ENCODE measurements at places on chromosomes 2 and 18.

- no peak for DNase-seq
Observed at GRCh38 chr2:77469106-77469505, 53.1 kb downstream of the LRRTM4 start.

DNA sequence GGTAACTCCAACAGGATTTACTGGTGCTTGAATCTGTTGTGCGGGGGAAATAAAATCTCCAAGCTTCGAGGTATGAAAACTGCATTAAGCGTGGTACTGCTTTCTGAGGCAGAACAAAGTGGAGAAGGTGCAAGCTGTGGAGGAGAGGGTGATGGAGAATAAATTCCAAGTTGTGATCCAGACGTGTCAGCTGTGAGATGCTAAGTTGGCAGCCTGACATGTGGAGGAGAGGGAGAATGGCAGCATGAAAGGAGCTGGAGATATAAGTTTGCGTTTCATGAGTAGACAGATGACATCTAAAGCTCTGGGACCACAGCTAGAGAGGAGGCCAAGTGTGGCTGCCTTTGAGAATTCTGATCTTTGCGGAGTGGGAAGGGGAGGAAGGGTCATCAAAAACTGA lies 411.8 kb downstream of the FBXO15 start:
- no peak for DNase-seq

- no peak for DNase-seq
Observed at GRCh38 chr18:11570073-11570588, 39.3 kb upstream of the SLC35G4 start.

GRCh38 chr2:60934165-60934722 lies 52.9 kb downstream of the REL start:
- DNase-seq, result no peak

DNA sequence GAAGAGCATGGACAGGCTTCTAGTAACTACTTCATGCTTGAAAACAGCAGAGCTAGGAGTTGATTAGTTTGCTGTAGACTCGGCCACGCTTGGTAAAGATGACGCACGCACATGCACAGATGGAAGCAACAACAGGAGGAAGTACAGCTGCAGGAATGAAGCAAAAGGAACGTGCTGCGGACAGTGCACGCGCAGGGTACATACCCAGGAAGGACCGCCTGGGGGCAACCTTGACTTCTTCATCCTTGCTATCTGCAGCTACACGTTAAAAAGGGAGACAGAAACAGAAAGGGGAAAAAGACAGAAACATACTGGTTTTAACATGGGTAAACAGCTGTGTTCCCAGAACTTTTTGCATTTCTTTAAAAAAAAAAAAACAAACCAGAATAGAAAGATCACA lies 17.7 kb downstream of the SLC66A2 start:
- no peak for DNase-seq

GRCh38 chr2:197707316-197708213 lies 2.4 kb downstream of the MARS2 start:
- DNase-seq, result no peak

GRCh38 chr2:237598468-237599208 lies 8.1 kb upstream of the RAB17 start:
- no peak for DNase-seq

DNA sequence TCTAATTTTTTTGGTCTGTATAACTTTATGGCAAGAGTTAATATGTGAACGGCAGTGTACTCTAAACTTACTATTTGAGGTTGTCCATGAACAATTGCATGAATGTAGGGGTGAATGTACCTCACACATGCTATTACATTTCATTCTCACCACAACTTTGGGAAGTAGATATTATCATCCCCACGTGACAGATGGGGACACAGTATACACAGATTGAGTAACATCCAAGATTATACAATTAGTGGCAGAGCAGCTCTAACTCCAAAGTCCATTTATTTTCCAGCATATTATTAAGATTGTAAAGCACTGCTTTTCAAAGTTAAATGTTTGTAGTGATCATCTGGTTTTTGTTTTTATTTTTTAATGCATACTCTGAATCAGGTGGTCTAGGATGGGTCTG lies 622.1 kb upstream of the ZEB2 start:
- no peak for DNase-seq

- DNase-seq, result no peak
Observed at GRCh38 chr2:121293450-121294325, 8.7 kb upstream of the TFCP2L1 start.

DNA sequence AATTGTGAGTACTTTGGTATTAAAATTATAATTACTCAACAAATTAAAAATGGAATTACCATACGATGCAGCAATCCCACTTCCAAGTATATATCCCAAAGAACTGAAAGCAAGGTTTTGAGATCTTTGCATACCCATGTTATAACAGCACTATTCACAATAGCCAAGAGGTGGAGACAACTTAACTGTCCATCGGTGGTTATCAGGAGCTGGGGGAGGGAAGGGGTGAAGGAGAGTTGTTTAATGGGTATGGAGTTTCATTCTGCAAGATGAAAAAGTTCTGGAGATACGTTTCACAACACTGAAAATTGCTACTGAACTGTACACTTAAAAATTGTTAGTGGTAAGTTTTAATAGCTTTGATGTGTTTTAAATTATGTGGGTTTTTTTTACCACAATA lies 25.7 kb downstream of the RAB10 start:
- no peak for DNase-seq

DNA sequence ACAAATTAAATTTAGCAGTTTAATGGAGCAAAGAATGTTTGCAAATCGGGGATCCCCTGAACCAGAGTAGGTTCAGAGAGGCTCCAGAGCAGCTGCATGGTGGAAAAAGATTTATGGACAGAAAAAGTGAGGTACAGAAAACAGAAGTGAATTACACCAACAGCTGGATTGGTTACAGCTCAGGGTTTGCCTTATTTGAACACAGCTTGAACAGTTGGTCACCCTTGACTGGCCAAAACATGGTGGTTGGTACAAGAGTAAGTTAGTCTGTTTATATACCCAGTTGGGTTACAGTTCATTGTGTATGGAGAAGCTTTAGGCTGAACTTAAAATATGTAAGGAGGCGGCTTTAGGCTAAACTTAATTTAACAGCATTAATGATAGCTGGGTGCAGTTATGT lies 5.4 kb upstream of the CDCA7 start:
- no peak for DNase-seq

- DNase-seq, result no peak
Observed at GRCh38 chr18:24173997-24174396, 35.1 kb downstream of the CABYR start.

GRCh38 chr2:129242269-129242668 lies 737.2 kb upstream of the RAB6C start:
- DNase-seq, result no peak

DNA sequence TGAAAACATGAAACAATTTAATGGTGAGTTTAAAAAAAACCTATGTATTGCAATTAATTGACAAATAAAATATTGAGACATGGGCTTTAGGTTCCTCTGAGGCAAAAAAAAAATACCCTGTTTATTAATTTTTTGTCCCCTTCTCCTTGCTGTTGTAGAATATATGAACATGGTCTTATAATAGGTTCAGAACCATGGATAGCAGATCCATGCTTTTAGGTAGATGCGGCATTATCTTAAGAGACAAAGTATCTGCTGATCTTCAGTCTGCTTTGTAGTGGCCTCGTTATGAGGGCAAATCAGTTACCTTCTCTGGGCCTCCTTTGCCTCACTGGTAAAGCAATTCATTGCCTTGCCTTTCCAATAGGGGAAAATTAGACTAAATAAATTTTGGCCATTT lies 850.7 kb downstream of the NRXN1 start:
- DNase-seq, result no peak

- DNase-seq, result no peak
Observed at GRCh38 chr2:62475172-62476011, 30.6 kb downstream of the TMEM17 start.

GRCh38 chr2:1422716-1423285 lies 9.5 kb downstream of the TPO start:
- DNase-seq, result no peak

DNA sequence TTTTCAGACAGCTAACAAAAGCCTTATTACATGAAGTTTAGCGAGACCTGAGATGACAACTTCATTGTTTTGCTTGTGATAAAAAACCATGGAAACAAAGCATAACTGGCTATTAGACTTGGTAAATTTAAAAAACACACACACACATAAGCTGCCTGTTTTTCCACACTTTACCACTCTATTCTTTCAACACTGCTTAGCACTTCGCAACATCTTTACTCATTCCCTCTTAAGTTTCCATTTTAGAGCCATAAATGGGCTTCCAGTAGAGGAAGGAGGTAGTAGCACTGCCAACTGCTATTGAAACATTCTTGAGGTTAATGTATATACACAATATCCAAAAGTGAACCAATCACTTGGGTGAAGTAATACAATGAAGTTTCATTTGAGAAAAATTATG lies 54.1 kb downstream of the BAZ2B start:
- no peak for DNase-seq

DNA sequence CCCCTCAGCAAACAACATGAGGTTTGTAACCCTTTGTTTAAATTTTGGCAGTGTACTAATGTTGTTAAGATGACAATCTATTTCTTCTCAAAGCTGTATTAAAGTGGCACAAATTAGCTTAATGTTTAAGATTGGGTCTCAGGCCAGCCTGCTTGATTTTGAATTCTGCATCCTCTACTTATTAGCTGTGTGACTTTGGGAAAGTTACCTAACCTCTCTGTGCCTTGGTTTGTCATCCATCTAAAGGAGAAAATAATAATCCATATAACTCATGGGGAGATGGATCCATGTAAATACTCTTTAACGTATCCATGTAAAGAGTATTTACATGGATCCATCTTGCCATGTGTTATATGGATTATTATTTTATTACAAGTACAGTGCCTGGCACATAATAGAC lies 2.1 kb downstream of the TRPM8 start:
- DNase-seq, result no peak

GRCh38 chr18:3973191-3973850 lies 481.8 kb downstream of the DLGAP1 start:
- no peak for DNase-seq

- DNase-seq, result no peak
Observed at GRCh38 chr2:47373747-47374146, 29.2 kb upstream of the MSH2 start.

- DNase-seq, result no peak
Observed at GRCh38 chr18:66638856-66639629, 35.2 kb upstream of the CDH19 start.

DNA sequence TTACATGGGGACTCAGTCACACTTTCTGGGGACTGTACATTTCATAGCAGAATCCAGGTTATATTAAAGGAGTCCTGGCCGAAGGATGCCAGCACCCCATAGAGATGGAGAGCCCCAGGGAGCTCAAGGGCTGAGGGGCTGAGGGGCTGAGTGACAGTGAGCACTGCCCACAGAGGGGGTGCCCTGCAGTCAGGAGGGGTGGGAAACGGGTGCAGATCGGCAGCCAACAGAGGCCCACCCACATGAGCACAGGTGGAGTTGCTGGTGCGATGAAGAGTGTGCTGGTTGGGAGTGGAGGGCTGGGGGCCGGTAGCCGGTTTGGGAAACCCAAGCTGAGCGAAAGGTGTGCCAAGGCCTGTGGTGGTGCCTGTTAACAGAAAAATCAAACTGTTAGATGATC lies 32.1 kb downstream of the TPRKB start:
- DNase-seq, result no peak

GRCh38 chr2:24169023-24169422 lies 5.8 kb upstream of the FAM228A start:
- no peak for DNase-seq

DNA sequence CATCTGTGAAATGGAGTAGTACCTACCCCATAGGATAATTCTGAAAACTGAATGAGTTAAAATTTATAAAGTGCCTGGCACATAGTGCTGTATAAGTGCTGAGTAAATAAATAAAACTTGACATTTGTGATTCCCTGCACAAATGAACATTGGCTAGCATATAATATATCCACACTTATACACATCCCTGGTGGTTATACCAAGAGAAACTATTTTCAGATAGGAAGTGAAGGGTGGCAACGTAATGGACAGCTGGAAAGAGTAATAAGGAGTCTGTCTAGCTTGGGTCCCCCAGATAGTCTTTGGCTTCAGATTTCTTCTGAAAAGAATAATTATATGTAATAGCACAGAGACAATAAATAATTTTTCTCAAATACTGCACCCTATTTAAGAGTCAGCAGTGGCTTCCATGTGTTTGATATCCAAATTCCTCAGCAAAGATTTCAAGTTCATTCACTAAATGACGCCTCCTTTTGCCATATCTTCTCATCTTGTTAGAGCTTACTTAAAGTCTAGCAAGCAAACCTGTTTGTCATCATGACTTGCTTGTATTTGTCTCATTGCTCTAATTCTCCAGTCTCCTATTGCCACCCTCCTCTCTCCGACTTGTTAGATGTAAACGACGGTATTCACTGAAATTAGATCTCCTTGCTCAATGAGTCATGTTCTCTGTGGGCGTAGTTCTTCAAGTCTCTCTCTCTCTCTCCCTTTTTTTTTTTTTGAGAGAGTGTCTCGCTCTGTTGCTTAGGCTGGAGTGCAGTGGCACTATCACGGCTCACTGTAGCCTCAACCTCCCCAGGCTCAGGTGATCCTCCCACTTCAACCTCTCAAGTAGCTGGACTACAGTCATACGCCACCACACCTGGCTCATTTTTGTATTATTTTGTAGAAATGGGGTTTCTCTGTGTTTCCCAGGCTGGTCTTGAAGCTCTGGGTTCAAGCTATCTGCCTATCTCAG lies 8.7 kb upstream of the ADGRF3 start:
- DNase-seq, result no peak

- DNase-seq, result no peak
Observed at GRCh38 chr2:20189299-20189931, 35.5 kb downstream of the SDC1 start.

DNA sequence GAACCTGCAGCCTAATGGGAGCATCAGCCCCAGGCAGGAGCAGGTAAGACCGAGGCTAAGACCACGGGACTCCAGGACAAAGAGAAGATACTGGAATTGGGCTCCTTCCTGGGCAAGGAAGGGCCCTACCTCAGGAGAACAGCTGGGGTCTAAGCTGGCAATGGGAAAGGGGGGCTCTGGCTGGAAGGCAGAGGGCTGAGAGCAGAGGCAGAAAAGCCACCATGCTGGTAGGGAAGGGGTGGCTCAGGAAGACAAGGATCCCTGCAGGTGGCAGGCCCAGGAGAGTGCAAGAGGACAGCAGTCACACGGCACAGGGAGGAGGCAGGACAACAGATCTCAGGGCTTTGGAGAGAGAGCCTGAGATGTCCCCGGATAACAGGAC lies 203.5 kb downstream of the NDUFA10 start:
- no peak for DNase-seq

- DNase-seq, result no peak
Observed at GRCh38 chr18:48629730-48630324, 91.0 kb downstream of the CTIF start.

DNA sequence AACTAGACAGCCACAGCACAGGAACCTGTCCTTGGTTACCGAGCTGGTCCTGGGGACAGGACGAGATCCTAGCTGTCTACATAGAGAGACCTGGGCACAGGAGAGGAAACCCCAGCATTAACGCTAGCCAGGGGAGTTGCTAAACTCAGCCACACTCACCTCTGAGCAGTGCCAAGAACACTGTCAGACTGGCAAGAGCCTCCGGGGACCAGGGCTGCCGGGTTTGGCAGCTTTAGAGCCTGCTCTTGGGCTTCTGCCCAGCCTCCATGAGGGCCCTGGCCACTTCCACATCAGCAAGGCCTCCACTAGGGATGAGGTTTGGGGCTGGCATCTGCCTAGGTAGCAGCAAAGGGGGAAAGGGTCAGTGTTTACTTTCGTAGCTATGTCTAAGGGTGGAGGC lies 6.7 kb downstream of the TMBIM1 start:
- DNase-seq, result no peak

Measured in NK-92 treated with Interleukin-12 subunit alpha and Interleukin-12 subunit beta, amount 100 ng/mL, for 24 hours (cell line).